ENCODE measurements at places on chromosomes 5 and 9.
A peak's percentile ranks its signal among the peaks of the same experiment; 100 is the strongest.

DNA sequence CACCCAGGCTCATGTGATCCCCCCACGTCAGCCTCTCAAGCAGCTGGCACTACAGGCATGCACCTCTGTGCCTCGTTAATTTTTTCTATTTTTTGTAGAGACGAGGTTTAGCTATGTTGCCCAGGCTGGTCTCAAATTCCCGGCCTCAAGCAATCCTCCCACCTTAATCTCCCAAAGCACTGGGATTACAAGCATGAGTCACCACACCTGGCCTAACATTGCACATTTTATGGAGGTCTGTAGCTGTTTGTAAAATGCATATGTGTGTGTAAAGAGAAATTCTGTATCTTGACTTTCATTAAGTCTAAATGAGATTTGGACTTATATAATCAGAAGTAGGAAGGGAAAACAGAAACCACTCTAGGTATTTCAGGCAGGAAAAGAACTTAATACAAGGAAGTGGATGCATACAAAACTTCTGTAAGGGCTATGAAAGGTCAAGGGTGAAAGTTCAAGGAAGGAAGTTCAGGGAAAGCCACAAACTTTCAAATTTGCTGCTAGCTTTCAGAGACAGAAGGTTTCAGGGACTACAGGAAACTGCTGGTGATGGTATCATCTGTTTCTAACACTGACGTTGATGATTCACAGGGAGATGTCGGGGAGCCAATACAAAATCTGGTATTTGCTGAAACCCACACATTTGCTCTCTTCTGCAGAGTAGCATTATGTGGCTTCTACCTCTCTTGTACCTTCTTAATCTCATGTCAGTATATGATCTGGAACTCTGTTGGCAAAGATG is 209.4 kb downstream of the PIK3R1 start:
- peak; percentile 23 for DNase-seq

- DNase-seq: no peak
Observed at GRCh38 chr9:126114850-126115460, 211.7 kb upstream of the MVB12B start.

DNA sequence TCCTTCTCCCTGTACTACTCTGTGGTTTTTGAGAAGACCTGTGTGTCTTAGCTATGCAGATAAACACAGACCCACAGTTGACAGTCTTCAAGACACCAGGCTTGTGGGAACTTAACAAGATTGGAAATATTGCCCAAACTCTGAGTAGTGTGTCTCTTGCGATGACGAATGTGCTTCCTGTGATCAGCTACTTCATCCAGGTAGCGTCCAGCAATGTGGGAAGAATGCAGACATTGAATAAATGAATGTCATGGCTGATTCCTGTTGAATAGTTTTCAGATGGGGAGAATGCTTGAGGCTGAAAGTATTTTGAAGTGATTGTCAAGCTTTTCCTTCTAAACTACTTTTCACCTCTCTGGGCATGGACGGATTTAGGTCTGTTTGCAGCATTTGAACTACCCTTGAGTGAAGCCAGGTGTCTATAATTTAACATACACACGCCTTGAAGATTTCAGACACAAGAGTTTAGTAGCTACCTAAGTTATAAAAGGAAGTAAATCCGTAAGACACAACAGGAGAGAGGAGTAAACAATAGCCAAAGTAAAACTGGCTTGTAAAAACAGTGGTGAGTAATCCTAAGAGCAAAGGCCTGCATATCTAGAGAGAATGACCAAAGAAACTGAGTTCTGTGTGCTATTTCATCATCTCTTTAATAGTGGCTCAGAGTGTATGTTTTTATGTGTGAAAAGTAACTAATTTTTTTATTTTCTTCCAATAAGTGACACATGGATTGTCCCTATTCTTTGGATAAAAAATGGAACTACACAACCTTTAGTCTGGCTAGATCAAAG is 30.0 kb upstream of the ARL14EPL start:
- no peak for DNase-seq

DNA sequence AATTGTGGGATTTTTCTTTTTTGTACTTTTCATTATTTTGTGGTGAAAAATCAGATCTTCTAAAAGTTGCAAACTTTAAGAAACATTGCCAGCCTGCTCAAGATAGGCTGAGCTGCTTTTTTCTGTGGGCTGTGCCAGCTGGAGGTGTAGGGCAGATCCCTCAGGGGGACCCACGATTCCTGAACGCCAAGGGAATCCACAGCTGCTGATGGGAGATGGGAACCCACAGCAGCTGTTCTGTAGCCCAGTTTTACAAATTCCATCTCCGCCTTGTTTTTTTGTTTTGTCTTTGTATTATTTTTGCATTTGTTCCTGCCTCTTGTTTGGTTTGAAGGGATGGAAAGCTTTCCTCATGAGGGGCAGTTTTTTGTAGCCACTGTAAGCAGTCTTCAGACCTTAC is 91.0 kb downstream of the WWC1 start:
- DNase-seq: no peak

DNA sequence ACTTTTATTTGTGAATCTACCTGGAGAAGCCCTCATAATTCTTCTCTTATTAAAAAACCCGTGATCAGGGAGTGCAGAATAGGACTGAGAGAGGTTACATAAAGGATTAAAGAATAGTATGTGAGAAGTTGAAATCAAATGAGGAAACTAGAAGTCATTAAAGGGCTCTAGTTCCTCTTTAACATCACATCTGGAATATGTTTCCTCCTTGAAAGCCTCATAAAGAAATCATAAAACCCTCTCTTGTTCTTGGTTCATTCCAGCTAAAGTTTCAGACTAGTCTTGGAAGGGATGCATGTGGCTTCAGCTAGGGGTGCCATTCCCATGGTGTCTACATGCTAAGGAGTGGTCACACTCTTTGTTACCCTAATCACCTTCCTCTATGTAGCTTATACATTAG is 5.7 kb upstream of the C5orf46 start:
- no peak for DNase-seq

- no peak for DNase-seq
Observed at GRCh38 chr5:102411-103043, 10.6 kb downstream of the PLEKHG4B start.

DNA sequence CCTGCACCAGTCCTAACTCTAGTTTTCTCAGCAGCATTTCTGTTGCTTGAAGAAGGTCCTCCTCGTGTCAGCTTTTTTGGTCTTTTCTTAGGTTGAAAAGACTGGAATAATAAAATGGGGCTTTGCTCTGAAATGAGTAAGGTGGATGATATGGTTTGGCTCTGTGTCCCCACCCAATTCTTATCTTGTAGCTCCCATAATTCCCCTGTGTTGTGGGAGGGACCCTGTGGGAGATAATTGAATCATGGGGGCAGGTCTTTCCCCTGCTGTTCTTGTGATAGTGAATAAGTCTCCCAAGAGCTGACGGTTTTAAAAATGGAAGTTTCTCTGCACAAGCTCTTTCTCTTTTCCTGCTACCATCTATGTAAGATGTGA is 53.6 kb downstream of the LIX1 start:
- no peak for DNase-seq

DNA sequence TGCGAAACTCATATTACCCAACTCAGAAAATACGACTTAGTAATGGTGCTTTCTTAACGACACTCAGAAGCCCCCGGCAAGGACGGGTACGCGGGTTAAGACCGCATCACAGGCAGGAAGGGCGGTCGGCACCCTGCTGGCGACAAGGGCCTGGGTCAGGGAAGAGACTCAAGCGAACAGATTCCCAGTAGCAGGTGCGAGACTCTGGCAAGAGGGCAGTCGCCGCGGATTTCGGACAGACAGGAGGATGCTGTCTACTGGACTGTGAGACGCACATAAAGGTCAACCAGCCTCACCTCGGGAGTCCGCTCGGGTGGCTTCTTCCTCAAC is 398 bp downstream of the RAPGEF6 start:
- DNase-seq: no peak

DNA sequence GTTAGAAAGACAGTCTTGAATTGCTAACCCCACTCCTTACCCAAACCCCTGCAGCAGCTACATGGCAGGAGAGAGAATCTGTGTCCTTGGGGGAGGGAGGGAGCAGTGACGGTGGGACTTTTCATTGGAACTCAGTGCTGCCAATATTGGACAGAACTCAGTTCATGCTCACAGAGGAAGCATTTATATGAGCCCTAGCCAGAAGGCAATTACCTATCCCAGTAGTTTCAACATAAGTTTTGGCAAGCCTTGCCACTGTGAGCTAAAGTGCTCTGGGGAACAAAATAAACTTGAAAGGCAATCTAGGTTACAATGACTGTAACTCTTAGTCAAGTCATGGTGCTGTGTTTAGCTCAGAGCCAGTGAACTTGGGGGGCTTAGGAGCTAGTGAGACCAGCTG is 1013.4 kb upstream of the COX7C start:
- no peak for DNase-seq

DNA sequence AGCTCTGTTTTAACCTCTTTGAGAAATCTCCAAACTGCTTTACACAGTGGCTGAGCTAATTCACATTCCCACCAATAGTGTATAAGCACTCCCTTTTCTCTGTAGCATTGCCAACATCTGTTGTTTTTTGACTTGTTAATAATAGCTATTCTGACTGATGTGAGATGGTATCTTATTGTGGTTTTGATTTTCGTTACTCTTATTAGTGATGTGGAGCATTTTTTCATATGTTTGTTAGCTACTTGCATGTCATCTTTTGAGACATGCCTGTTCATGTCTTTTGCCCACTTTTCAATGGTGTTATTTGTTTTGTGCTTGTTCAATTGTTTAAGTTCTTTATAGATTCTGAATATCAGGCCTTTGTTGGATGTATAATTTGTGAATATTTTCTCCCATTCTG is 225.2 kb upstream of the TRPC7 start:
- DNase-seq: no peak

GRCh38 chr9:97548379-97548778 is 46.9 kb downstream of the TMOD1 start:
- DNase-seq: no peak

- no peak for DNase-seq
Observed at GRCh38 chr9:137480686-137481683, 21.9 kb upstream of the NSMF start.

- DNase-seq: peak; percentile 55
Observed at GRCh38 chr9:84697509-84698114, 28.1 kb downstream of the NTRK2 start.

GRCh38 chr5:40879163-40879942 is 29.9 kb upstream of the C7 start:
- peak; percentile 32 for DNase-seq

DNA sequence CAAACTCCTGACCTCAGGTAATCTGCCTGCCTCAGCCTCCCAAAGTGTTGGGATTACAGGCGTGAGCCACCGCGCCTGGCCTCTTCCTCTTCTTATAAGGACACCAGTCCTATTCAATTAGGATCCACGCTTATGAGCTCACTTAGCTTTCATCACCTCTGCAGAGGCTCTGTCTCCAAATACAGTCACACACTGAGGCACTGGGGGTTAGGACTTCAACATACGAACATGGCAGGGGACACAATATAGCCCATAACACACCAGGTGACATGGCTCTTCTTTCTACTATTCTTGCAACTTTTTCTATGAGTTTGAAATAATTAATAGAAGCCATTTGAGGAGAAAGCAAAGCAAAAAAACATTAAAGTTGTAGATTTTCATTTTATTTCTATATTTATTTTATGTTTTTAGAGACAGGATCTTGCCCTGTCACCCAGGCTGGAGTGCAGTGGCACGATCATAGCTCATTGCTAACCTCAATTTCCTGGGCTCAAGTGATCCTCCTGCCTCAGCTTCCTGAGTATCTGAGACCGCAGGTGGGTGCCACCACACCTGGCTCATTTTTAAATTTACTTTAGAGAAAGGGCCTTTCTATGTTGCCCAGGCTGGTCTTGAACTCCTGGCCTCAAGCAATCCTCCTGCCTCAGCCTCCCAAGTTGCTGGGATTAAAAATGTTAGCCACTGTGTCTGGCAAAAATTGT is 6.0 kb upstream of the PRRT1B start:
- no peak for DNase-seq

- no peak for DNase-seq
Observed at GRCh38 chr5:122175852-122176251, 46.5 kb downstream of the ZNF474 start.

- DNase-seq: no peak
Observed at GRCh38 chr5:126516133-126516532, 78.9 kb downstream of the ALDH7A1 start.

GRCh38 chr5:37849641-37850040 is 9.8 kb upstream of the GDNF start:
- DNase-seq: no peak

- DNase-seq: no peak
Observed at GRCh38 chr5:6506611-6507010, 58.0 kb downstream of the UBE2QL1 start.

- DNase-seq: no peak
Observed at GRCh38 chr9:11064909-11065308, 452.1 kb upstream of the PTPRD start.

- no peak for DNase-seq
Observed at GRCh38 chr5:150181027-150181426, 8.8 kb upstream of the SLC6A7 start.

- no peak for DNase-seq
Observed at GRCh38 chr5:4185127-4185526, 589.5 kb downstream of the IRX1 start.

DNA sequence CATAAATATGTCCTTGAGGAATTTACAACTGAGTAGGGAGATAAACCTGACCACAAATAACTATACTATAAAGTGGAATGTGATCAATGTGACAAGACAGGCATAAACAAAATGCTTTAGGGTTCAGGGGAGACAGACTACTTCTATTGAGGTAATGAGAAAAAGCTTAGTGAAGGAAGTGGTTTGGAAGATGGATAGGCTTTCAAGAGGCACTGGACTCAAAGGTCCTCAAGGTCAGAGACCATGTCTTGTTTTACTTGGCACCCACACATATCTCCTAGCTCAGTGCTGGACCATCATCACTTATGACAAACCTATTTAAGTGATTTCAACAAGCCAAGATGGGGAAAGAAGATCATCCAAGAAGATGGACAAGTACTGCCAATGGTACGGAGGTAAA is 257.8 kb downstream of the BNC2 start:
- DNase-seq: no peak

GRCh38 chr9:72883875-72884274 is 69.0 kb downstream of the ALDH1A1 start:
- DNase-seq: no peak

DNA sequence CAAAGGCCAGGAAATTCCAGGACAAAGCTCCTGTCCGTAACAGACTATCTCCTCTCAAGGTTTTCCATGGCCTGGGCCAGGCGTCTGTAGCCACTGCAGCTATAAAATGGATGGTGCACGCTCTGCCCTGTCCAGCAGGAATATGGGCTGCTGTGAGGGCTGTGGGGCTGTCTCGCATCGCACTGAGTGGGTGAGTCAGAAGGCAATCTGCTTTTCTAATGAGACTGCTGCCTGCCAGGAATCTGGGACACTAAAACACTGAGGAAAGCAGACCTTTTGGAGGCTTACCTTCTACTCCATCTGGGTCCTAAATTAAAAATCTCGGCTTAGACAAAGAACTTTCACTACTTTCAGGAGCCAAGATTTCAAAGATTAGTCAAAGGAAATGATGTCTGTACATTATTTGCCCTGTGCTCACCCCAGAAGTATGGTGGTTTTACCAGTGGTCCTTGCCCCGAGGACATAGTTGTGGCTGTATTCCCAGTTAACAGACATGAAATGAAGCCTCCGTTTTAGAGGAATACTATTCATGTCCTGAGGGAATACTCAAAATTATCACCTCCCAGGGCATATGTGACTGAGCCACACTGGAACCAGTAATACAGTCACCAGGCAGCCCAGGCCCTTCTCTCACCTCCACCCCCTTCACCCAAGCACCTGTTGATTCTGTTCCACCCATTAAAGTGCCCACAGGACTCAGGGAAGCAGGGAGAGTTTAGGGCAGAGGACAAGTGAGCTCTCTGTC is 56.4 kb downstream of the PFDN1 start:
- DNase-seq: no peak

GRCh38 chr5:52560366-52560765 is 227.3 kb upstream of the ITGA1 start:
- no peak for DNase-seq

- DNase-seq: no peak
Observed at GRCh38 chr5:169299663-169300467, 1.1 kb downstream of the SLIT3 start.
